GF-D8 (cell line): ENCODE measurements at places on chromosomes 13 and 19.

DNA sequence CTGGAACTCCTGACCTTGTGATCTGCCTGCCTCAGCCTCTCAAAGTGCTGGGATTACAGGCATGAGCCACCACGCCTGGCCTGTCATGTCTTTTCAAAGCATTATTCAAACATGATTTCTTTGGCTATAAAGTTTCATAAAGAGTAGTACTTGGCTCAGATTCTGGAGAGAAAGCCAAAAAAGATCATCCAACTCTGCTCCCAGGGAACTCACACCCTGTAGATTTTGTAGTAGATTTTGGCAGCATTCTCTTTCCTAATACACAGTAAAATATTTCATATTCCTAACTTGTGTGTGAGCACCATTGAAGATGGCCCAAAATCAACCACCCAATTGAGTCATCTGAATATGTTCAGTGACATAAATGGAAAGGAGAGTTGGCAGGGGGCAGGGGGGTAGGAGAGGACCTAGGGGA is 48.4 kb downstream of the CAB39L start:
- no peak for DNase-seq

DNA sequence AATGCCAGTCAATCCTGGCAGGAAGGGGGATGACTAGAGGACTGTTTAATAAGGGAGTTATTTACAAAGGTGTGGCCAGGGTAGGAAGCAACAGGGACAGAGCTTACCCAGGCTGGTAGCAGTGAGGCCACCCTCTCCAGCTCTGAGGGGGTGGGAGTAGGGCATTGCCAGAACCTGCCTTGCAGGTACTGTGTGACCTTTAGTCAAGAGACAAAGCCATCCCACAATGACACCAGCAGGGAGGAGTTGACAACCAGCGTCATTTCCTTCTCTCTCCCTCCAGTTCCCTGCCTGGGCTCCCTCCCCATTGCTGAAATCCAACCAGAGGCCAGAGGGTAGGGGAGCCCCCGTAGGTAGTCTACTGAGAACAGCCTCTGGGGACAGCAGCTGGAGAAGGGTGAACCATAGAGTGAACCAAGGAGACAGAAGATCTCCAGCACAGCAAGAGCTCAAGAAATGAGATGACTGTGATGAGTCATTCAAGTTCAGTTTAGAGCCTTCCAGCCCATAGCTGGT is 33.3 kb upstream of the SPATA13 start:
- DNase-seq: no peak

DNA sequence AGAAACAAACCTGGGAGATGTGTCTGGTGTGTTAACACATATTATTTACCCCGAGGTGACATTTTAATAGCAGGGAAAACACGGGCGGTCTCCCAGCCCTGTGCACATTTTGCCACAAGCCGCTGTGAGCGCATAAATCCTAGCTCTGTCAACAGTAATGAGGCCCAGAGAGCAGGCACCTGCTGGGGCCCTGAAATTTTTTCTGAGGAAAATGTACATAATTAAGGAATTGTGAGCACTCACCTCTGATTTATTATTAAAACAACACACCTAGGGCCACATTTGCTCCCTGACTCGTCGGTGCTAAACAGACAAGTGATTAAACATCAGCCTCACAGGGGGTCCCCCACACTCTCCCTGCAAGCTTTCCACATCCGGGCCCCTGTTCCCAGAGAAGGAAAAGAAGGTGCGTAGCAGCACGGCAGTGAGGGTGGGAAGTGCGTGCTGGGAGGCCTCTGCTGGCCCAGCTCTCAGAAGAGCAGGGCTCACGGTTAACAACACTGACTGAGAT is 616.3 kb downstream of the UQCRFS1 start:
- no peak for DNase-seq

DNA sequence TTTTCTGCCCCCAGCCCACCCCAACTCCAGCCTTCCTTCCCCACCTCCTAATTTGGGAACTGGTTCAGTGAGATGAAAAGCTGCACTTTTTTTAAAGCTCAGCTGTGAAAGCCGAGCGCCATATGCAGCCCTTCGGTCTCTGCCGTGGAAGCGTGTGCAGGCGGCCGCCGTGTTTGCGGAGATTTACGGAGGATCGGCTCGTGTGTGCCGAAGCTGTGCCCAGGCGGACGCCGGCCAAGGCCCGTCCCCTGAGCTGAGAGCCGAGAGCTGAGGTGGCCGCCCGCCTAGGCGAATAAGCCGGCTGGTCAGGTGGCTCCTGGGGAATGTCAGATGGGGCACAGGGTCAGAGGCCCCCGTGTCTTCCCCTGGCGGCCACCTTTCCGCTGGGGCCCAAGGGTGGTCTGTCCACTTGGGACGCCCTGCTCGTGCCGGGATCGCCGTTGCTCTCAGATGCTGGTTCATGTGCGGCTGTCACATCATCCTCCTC is 78.7 kb downstream of the ZNF536 start:
- no peak for DNase-seq

GRCh38 chr13:101880581-101880980 is 428.1 kb downstream of the ITGBL1 start:
- DNase-seq: no peak

DNA sequence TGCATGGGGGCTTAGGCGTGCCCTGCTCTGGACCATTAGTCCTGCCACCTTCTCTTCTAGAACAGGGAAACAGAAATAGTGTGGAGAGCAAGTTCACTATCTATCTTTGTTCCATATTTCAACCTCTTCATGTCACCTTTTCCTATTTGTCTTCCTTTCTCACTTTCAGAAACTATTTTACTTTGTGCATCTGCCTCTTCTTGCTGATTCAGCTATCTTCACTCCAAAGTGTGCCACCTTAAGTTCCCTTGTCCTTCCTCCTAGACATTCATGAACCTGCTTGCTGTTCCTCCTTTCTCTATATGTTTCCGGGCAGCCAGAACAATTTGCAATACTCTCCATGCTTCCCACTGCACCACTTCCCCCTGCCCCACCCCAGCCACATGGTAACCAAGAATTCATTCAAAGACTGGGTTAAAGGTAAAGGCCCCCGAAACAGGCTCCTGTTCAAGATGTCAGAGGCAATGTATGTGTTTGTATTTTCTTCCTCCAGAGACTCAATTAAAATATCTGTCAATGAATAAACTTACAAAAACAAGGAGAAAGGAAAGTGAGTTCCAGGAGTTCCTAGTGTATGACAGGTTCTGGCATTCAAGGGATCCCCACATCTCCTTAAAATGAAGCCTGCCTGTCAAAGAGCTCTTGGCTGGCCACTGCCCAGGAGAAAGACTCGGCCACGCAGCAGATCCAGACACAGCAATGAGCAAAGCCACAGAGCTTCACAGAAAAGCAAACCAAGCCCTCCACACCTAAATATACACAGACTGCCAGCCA is 268.1 kb downstream of the DNAJC15 start:
- no peak for DNase-seq

GRCh38 chr13:44455769-44456168 is 82.1 kb downstream of the SERP2 start:
- DNase-seq: no peak

DNA sequence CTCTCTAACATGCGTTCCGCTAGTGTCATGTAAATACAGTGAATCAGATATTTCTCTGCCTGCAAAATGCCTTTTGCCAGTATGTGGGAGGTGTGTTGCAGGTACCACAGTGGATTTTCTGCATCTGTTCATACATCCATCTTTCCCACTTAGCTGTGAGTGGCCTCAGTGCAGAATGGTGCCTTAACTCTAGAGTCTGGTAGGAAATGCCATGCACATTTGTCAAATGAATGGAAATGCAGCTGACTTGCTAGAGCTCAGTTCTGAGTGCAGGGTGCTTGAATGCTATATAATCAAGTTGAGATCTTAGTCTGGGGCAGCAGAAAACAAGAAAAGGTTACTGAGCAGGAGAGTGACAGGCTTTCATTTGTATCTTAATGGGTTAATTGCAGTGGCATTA is 68.2 kb downstream of the LRCH1 start:
- no peak for DNase-seq

GRCh38 chr13:39599842-39600241 is 3.2 kb downstream of the LHFPL6 start:
- no peak for DNase-seq

DNA sequence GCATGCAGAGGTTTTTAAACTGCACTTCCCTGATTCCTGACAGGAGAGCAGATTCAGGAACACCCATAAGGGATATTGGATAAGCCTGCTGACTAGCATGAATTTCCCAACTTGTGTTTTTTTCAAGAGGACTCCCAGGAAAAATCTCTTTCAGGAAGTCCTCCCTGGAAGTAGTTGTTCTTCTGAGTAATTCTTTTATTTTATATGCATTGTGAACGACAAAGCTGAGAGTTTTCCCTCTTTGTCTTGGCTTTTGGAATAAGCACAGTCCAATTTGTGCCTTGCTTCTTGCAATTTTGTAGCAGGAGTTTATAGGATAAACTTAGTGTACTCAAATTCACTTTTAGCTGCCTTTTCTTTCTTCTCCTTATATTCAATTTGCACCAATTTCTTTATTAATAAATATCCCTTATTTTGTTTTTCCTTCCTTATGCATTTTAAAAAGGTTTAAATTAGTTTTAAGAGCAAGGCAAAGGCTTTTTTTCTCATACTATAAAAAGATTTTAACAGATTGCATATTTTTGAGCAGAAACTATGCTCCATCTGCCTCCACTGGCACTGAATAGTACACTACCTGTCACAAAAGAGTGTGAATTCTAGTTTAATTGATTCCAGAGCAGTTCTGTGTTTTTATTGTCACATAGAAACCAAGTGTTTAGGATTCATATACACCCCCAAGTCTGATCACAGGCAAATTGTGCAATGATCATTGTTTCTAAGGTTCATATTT is 543.3 kb upstream of the SPRY2 start:
- no peak for DNase-seq

- DNase-seq: no peak
Observed at GRCh38 chr19:19181488-19181998, 10.4 kb downstream of the BORCS8 start.

- DNase-seq: no peak
Observed at GRCh38 chr19:32469795-32470194, 64.2 kb downstream of the DPY19L3 start.

- DNase-seq: no peak
Observed at GRCh38 chr13:51440381-51440780, 12.5 kb downstream of the INTS6 start.

- DNase-seq: no peak
Observed at GRCh38 chr19:17616686-17616960, 61.2 kb downstream of the COLGALT1 start.

DNA sequence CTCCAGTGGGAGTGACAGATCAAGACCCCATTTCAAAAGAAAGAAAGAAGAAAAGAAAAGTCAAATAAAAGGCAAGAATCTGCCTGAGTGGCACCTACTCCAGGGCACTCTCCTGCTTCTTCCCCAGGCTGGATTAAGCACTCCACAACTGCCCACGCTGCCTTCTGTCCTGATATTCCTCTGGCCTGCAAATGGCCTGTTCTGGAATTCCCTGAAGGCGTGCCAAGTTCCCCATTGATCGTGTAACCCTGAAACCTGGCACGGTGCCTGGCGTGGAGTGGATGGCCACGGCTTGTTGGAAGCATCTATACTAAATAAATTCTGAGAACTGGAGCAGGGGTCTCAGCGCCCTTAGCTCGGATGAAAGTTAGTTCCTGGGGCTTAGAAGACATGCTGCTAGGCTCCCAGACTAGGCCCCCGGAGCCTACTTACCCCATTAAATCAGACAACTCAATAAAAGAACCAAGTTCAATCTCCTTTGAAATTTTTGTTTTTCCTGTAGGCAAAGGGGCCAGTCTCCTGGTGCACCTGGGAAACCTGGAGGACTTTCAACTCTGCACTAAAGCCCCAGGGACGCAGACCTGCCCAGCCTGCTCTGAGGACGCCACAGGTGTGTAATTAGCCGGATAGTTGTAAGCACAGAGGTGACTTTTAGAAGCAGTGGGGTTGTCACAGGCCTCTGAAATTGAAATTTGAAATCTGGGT is 21.9 kb downstream of the ANKRD27 start:
- no peak for DNase-seq

DNA sequence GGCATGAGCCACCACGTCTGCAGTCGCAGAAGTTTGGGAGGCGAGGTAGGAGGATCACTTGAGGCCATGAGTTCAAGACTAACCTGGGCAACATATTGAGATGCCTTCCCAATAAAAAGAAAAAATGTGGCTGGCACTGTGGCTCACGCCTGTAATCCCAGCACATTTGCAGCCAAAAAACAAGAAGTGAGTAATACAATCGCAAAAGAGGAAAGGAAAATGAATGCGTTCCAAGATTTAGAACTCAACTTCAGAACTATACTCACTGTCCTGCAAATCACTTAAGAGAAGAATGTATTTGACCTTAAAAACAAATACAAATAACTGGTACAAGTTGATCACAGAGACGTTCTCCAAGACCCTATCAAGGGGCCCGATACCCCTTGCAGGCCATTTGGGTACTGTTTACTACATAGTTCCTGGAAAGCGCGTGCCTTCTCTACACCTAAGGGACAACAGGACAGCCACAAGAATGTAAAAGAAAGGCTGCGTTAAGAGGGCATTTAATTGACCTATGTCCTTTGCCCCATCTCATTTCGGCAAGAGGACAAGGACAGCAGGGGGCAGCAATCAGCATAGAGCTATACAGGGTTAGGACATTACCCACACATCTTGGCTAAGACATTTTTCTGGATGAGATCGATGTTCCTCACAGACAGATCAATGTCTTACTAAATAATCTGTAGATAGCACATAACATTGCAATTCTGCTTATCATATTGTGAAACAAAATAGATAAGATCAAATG is 41.3 kb downstream of the FLT3 start:
- peak; percentile 47 for DNase-seq
